ENCODE measurements at places on chromosomes 2 and 18.

DNA sequence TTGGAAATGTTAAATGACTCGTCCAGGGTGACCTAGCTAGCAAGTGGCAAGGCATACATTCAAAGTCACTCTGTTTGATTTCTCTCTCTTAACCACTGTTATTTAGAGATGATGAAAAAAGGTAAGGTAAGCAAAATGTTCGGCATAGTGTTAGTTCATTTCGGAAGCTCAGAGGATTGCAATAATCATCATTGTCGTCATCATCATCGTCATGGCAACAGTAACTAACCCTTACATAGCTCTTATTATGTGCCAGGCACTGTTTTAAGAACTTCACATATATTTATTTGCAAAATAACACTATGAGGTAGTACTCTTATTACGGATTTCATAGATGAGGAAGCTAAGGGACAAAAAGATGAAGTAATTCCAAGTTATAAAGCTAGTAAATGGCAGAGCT, 292.7 kb upstream of the CXCR4 start:
- no peak for DNase-seq

DNA sequence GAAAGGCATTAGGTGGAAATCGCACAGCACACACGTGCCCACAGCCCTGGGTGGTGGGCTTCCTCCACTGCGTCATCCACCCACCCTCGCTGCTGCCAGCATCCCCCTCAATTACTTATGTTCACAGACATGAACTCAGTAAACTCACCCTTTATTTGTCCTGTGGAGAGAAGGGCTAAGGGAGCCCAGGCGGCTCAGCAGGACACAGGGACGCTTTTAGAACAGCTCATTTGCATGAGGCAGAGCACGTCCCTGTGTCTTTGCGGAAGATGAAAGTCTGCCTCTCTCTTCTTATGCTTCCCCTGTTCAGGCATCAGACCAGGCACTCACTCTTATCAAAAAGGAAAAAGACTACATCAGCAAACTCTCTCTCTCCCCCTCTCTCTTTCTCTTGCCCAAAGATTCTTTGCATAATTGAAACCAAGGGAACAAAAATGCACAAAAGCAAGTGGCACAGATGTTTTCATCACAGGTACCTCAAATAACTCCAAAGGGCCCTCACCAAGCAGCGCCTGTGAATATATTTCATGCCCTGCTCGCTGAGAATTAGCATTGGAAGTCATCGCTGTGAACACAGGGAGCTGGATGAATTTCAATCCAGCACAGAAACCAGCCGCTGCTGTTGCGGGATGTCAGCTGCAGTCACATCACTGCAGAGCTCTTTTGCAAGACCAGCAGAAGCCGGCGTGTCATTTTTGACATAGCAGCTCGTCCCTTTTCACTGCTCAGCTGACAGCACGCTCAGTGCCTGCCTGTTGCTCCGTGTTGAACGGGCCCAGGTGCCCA, 376.3 kb upstream of the MYT1L start:
- no peak for DNase-seq

GRCh38 chr2:200975672-200976071, 12.2 kb upstream of the ORC2 start:
- DNase-seq, result no peak

- DNase-seq, result no peak
These were observed 174.7 kb downstream of the WDR7 start for GRCh38 chr18:56825878-56826277.

DNA sequence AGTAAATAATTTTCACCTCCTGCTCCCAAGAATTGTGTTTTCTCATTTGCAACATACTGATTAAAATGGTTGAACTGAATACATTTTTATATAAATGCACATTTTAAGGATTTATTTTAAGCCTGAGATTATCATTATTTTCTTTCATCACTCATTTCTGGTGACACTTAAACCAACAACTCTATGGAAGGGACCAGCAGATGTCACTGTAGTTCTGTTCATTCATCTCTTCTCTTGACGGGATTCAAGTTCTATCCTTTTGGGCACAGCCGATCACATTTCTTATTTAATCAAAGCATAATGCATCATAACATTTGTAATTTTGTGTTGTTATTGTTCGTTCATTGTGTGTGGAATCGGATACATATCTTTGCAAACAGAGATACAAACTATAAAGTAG, 417.9 kb downstream of the HRH4 start:
- DNase-seq, result peak; percentile 13

DNA sequence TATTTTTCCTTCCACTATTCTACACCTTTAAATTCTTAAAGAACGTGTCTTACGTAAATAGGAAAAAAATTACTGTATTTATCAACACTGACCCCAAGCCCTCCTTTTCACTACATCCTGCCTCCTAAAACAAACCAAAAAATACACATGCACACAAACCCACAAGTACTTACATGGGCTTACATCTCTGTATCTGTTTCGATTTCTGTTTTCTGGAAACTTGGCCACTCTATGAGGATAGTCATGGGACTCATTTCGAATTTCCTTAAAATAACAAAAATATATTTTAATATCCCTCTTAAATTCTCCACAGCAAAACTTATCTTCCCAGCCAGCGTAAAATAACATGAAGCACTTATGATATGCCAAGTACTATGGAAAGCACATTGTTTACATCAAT, 25.0 kb downstream of the PTPN2 start:
- DNase-seq, result no peak

DNA sequence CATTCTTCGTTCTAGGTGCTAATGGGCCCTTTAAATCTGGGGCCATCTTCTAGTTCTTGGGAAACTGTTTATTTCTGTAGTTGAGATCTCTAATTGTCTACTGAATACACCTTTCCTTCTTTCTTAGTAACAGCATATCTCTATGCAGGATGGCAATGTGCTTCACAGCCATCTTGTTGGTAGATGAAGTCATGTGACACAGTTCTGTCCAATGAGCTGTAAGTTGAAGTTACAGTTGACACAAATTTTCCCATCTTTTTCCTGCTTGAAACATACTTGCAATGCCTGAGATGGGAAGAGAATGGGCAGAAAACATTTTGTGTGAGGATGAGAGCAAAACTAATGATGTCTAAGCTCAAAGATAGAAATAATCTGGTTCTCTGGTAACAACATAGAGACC, 57.3 kb upstream of the PHLPP1 start:
- DNase-seq, result no peak

GRCh38 chr2:199312931-199313330, 144.8 kb downstream of the SATB2 start:
- no peak for DNase-seq

DNA sequence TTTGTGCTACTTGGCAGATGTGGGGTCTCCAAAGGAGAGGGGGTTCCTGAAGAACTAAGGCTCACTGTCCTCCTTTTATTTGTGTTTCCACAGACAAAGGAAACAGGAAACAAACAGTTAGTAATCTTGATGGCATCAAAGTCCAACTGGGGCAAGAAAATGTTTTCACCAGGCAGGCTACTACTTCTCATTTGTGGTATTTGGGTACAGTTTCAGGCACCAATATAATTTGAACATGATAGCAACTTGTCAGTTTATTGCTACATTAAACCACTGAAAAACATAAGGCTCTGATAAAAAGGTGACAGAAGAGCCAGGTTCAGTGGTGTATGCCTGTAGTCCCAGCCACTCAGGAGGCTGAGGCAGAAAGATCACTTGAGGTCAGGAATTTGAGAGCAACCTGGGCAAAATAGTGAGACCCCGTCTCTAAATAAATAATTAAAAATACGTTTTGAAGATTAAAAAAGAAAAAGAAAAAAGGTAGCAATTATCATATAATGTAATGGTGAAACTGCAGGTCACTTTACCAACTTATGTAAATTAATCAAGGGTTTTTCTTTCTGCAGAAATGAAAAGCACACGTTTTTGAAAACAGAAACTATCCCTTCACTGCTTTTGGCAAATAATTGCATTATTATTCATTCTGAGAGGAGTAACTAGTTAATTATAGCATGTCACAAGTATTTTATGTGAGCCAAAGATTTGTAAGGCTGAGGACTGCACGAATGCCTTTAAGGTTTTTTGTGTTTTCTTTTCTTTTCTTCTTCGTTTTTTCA, 157.5 kb upstream of the CAVIN2 start:
- no peak for DNase-seq

GRCh38 chr2:216572582-216573578, 60.3 kb upstream of the IGFBP2 start:
- DNase-seq, result no peak

All from amniotic epithelial cell (primary cell).